ENCODE measurements at places on chromosomes 6 and 20.

DNA sequence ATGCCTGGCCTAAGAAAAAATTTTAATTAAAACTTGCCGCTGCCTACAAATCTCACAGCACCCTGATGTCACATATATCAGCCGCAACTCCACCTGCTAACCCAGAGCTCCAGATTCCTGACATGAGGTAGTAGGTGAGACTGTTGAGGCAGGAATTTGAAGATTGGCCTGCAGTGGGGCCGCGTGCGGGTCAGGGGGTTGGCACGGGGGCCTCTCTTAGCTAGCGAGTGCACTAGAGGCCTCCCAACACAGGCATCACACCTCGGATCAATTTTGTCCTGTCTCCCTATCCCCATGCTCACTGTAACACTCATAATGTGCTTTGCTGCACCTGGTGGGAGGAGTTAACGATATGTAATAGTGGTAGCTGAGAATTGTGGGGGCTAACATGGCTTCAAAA, 349.8 kb downstream of the CDC5L start:
- DNase-seq: no peak

DNA sequence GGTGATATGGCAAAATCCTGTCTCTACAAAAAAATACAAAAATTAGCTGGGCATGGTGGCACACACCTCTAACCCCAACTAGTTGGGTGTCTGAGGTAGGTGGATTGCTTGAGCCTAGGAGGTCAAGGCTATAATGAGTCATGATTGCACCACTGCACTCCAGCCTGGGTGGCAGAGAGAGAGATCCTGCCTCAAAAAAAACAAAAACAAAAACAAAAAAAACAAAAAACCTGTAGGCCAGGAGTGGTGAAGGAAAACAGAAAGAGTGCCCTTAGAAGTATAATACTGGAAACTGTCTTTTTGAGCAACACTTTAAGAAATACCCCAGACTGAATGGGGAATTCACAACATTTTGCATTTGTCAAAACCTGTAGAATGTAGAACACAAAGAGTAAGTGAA, 85.3 kb downstream of the JARID2 start:
- DNase-seq: peak; percentile 43

GRCh38 chr6:144413418-144413817, 128.3 kb downstream of the UTRN start:
- DNase-seq: no peak

- DNase-seq: no peak
These were observed 41.7 kb downstream of the SLC16A10 start for GRCh38 chr6:111129013-111129412.

DNA sequence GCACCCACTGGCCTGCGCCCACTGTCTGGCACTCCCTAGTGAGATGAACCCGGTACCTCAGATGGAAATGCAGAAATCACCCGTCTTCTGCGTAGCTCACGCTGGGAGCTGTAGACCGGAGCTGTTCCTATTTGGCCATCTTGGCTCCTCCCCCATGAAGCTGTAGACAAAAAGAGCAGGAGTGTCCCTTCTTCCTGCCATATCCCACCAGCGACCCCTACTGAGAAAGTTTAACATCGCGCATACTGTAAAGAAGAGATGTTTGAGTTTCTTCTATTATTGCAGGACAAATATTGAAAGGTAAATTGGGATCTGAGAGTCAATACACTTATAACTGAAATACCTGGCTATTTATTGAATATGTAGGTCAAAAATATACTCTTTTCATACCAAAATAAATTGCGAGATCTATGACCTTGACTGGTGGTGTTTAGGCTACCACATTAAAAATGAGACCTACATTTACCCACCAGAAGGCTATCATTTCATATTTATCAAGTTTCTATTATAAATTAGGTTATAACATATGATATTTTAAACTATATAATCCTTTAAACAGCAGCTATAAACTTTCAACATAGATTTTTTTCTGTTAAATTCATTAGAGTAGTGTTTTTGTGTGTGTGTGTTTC, 586.3 kb downstream of the HTR1B start:
- DNase-seq: peak; percentile 49

All from PC-9 (cell line).